ENCODE measurements at places on chromosomes 3 and 15.

- DNase-seq: no peak
These were observed 268.4 kb upstream of the FRG2C start for GRCh38 chr3:75395580-75396315.

DNA sequence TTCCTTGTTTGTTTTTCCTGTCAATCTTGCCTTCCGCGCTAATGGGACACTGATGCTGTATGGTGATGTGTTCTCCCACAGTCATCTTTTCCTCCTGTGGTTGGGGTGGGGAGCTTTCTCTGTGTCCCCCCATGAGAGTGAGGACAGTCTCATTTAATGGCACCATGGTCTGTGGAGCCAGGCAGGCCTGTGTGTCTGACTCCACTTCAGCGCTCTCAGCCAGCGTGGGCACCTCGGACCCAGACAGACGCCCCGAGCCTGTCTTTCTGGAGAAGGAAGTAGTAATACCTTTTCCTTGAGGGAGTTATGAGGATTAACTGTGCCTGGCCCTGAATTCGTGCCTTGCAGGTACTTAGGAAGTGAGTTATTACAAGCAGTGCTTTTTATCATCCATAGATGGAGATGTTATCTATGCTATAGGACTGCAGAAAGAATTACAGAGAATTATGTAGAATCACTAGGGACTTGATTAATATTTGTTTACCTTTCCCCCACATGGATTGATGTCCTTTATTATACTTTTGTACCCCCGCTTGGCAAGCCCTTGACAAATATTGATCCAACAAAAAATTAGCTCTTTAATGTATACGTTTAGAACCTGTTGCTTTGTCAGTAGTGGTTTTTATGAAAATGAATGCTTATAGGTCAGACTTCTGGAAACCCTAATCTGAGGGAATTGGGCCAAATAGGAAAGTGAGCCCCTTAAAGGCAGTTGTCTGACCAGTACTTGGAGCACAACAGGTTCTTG lies 152.4 kb downstream of the PGPEP1L start:
- DNase-seq: no peak

GRCh38 chr3:39166932-39167532 lies 13.6 kb upstream of the CSRNP1 start:
- no peak for DNase-seq

- DNase-seq: no peak
These were observed 41.6 kb upstream of the TMEM87A start for GRCh38 chr15:42314818-42315217.

- no peak for DNase-seq
These were observed 72.0 kb downstream of the CCNL1 start for GRCh38 chr3:157087780-157088600.

- DNase-seq: no peak
These were observed 24.5 kb downstream of the SEMA3G start for GRCh38 chr3:52420388-52420787.

GRCh38 chr3:24303057-24303754 lies 191.4 kb downstream of the THRB start:
- no peak for DNase-seq

DNA sequence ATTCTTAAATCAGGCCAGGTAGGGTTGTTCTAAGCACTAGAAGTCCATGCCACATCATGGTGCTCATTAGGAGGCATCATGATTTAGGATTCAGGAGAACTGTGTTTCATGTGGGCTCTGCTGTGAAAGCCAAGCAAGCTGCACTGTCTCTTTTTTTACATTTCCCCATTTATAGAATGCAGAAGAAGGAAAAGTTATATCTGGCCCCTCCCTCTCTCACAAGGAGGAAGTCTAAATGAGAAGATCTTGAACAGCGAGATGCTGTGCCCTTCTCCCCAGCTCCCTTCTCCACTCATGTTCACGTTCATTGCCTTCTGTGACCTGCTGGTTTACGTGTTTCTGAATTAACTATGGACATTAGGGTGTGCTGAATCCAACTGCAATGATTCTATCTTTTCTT lies 178.5 kb upstream of the RASGRP1 start:
- no peak for DNase-seq

- DNase-seq: no peak
These were observed 108.0 kb downstream of the CMSS1 start for GRCh38 chr3:99925584-99926230.

DNA sequence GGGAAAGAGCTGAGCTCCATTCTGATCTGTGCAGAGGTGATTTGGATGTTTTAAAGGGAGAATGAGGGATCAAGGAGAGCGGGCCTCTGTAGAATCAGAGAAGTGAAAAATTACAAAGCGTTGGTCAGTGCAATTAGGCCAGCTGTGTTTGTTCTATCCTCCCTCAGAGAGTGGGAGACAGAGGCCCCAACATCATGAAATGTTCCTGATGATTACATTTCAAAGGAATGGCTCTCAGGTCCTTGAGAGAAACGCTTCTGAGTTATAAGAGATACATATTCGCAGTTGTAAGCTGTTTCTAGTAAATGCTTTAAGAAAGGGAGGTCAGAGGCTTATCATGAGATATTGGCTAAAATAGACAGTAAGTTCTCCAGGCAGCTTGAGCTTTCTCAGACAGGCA lies 15.7 kb upstream of the CAND2 start:
- no peak for DNase-seq

DNA sequence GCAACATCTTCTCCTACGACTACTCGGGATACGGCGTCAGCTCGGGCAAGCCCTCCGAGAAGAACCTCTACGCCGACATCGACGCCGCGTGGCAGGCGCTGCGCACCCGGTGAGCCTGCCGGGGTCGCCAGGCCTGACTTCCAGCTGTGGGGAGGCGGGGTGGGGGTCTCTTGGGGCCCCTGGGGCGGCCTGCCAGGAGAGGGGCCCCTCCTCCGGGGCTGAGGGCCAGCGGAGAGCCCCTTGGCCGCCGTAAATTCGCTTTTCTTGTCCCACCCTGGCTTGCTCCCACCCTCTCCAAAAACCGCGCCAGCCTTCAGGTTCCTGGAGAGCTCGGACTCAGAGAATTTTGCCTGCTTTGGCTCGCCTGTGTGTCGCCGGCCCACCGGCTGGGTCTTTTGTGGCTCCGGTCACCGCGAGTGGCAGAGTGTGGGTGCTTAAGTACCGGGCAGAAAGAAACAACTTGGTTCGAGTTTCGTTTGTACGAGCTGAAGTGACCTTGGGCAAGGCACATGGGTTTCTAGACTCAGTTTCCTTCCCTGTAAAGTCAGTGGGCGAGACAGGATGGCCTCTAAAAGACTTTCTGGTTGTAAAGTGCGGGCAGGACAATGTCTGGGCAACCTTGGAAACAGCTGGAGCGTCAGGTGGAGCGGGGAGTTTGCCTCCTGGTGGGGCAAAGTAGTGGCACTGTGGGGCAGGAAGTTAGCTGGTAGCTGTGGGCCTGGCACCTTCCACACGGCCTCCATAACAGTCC lies 976 bp downstream of the ABHD17C start:
- peak; percentile 2 for DNase-seq

GRCh38 chr3:160154033-160154432 lies 71.2 kb upstream of the C3orf80 start:
- DNase-seq: no peak

DNA sequence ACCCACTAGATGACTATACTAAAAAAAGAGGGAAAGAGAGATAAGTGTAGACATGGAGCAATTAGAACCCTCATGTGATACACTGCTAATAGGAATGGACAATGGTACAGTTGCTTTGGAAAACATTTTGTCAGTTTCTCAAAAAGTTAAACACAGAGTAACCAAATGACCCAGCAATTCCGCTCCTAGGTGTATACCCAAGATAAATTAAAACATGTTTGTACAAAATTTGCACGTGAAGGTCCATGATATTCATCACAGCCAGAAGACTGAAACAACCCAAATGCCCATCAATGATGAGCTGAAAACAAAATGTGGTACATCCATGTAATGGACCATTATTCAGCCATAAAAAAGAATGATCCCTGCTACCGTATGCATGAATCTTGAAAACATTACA lies 11.8 kb downstream of the MESP2 start:
- no peak for DNase-seq

DNA sequence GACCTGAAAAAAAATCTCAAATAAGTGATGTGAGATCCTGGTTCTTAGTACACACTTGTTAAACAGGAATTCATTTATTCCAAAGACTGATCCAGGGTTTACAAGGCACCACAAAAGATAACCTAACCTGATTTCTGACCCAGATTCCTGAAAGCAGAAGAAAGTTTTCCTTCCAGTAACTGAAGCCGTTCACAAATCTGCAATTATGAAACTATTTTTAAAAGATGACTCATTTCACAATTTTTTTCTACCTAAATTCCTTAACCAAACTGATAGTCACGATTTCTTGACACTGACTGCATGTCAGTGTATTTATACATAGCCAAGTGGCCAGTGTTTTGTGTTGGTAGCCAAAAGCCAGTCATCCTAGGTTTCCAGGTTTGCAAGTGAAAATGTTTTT lies 17.1 kb downstream of the SLC9A9 start:
- no peak for DNase-seq

DNA sequence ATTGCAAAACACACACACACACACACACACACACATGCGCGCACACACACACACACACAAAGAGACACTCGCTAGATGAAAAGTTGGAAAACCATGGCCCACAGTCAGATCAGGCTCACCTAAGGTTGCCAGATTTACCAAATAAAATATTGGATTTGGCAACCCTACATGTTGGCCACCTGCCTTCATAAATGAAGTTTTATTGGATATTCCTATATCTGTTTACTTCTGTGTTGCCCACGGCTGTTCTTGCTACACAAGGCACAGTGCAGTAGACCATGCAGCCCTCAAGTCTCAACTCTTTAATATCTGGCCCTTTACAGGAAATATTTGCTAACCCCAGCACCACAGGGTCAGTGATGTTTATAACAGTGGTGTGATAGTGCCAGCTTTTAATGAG lies 445.0 kb upstream of the PROK2 start:
- no peak for DNase-seq

DNA sequence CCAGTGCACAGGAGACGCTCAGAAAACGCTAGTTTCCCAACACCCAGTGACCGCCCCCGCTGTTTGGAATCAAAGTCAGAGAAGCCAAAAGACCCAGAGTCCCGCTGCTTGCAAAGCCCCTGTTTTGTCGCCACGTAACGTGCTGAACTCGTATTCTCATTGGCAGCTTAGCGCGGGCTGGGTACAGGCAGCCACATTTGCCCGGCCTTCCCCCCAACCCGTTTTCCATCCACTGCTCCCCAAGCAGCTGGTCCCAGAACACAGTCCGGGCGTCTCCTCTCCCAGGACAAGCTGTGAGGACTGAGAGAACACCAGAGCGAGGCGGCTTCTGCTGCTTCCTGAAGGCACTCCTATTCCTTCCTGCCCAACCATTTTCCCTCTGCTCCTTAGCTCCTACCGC lies 54.8 kb downstream of the RASGRF1 start:
- no peak for DNase-seq

DNA sequence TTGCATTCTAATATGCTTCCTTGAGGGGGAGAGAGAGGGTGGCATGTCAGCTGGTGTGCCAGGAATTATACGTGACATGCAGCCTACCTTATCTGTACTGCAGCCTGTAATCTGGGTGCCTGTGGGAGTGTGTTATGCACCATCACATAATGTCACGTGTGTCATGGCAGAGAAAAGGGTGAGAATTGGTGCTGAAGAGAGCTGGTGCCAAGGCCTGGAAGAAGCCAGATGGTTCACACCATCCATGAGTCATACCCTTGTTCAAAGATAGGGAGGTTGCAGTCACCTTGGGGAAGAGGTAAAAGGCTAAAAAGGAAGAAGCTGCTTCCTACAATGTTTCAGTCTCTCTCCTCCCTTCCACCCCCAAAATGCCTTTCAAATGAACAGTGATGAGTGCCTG lies 5.3 kb downstream of the BRPF1 start:
- DNase-seq: no peak

DNA sequence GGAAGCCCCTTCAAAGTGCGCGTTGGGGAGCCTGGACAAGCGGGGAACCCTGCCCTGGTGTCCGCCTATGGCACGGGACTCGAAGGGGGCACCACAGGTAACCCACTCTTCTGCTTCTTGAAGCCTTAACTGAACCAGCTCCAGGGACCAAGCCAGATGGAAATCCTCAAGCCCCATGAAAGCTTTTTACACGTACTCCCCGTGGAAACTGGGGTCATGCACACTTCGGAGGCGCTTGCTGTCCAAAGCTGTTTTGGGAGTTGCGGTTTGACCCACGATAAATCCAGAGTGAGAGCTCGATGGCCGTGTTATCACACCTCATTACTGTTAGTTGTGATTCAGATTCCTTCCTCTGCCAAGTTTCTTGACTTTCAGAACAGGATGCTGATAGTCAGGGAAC lies 47.5 kb downstream of the DNASE1L3 start:
- no peak for DNase-seq

DNA sequence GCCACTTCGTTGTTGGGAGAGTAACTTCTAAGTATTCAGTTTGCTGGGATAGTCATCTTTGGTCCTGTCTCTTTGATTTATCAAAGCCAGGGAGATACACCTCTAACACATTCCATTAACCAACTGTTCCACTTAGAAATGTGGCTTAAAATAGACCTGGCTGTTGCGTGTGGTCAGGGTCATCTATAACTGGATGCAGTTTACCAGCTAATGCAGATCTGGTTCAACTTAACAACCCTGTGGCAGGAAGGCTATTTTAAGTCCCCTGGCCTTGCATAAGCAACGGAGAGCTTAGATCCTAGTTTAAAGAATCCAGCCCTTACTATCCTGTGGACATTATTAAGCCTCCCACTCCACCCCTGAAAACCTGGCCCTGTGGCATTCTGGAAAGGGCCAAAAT lies 28.1 kb upstream of the CAPN3 start:
- no peak for DNase-seq

GRCh38 chr3:153809097-153809496 lies 312.1 kb upstream of the ARHGEF26 start:
- DNase-seq: no peak

DNA sequence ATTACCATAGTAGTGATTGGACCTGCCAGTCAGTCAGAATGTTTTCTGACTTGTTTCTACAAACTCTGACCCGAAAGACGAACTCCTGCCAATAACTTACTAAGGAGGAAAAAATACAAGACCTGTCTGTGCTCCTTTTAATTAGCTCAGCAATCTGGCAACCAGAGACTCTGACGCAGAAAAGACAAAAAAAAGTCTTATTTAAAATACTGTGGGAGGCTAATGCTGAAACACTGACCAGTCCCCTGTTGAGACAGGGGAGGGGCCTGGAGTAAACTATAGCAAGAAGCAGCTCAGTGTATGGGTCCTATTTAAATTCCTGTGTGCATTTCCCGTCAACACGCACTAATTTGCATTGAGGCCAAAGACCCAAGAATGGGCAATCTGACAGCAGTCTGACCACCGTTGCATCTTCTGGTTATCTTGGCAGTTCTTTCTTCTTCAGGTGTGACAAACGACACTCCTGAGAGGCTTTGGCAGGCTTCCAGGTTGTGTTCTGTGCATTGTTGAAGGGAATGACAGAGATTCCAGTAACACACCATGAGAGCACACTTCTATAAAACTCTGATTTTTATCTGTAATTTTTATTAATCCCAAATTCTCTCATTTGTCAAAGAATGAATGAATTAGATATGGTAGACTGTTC lies 1114.3 kb downstream of the IGSF11 start:
- DNase-seq: no peak

- DNase-seq: no peak
These were observed 28.3 kb downstream of the SUCNR1 start for GRCh38 chr3:151901644-151902285.

Measured in stimulated activated CD4-positive, alpha-beta T cell treated with anti-CD3 and anti-CD28 coated beads, Interleukin-1b, Interleukin-23, amount 100 ng/mL, for 24 hours (primary cell).